ENCODE measurements at places on chromosomes 7 and 10.

DNA sequence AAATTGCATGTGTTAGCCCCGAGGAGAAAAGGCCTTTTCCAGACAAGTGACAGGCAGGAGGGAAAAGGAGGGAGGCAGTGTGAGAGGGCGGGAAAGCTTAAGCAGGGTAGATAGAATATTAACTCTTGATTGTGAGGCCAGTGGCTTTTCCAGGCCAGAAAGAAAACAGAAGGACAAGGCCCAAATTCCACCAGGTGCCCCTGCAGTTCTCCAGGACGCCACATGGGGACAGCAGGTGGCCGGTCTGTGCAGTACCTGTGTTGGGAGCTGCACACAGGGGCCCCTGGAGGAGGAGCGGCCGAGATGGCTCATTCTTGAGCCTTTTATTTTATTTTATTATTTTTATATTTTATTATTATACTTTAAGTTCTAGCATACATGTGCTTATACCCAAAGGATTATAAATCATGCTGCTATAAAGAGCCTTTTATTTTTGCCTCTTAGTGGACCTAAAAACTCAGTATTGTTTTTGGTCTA lies 141.3 kb upstream of the KLF14 start:
- peak; percentile 22 for DNase-seq

DNA sequence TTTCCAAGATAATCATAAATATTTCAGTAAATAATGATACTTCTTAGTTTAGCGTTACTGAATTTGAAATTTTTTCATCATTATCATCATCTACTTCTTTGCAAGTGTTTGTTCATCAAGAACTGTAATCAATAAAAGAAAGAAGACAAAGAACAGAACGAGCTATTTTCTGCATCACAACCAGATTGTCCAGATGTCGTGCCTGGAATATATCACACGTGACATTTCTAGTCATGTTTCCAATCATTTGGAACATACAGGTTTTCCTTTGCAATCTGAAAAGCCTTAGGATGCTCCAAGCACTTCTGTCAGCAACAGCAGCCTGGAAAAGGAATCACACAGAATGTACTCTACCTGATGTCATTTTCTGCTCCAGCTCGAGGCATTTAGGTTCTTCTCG lies 107.4 kb downstream of the FAM107B start:
- no peak for DNase-seq

- no peak for DNase-seq
Observed at GRCh38 chr10:13684252-13684791, 97.6 kb downstream of the PRPF18 start.

DNA sequence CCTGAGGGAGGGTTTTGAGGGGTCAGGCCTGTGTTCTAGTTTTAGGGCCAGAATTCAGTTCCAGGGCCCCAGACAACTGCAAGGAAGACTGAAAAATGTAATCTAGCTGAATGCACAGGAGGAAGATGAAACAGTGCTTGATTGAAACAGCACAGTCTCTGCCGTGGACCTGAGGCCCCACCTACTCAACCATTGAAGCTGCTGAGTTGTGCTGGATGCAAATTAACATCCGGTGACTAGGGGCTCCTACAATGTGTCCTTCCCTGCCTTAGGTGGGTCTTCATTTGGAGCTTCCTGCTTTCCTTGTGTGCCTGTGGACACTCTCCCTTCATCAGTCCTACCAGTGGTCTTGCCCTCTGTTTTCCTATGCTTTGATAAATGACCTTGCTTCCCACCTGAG lies 5.7 kb downstream of the GLRX3 start:
- DNase-seq, result no peak

DNA sequence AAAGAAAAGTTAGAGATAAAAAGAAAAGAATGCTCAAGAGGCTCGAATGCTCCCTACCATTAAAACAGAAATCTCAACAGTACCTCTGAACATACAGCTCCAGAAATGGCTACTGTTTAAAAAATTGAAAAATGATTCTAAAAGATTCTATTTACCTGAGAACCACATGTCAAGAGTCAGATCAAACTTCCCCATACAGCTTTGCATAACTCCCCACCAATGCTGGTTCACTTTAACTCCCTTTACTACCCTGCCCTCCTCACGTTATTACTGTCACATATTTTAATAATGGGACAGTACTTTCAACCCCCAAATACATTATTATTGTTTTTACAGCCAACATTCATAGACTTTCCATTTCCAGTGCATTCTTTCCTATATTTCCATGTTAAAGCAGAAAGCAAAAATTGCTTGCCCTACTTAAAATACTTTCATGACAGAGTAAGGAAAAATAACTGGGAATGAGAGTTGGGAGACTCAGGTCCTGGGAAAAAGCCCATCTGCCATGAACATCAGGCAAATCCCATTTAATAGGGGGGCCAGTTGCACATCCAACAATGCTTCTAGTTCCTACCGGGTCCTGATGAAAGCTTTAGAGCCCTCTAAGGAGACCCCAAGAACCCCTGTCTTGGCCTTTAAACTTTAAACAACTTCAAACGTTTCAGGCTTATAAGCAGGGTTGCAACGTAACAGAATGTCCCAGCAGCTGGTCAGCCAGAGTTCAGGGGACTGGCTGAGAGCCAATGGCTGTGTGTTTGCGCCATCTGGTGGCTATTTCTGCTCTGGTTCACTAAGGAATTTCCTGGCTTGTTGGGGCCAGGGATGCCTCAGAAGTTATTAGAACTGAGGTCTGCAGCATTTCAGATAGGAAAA lies 247.4 kb downstream of the ELMO1 start:
- peak; percentile 13 for DNase-seq

DNA sequence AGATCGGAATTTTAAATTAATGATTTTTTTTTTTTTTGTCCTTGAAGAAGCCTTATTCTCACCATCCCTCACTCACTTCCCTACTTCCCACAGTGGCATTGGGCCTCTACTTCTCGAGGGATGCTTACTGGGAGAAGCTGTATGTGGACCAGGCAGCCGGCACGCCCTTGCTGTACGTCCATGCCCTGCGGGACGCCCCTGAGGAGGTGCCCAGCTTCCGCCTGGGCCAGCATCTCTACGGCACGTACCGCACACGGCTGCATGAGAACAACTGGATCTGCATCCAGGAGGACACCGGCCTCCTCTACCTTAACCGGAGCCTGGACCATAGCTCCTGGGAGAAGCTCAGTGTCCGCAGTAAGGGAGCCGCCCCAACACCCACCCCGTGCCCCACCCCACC lies 23.5 kb downstream of the RET start:
- DNase-seq, result no peak

GRCh38 chr10:21617267-21617666 lies 83.2 kb downstream of the MLLT10 start:
- DNase-seq, result no peak

GRCh38 chr7:33650828-33651227 lies 254.5 kb upstream of the BMPER start:
- DNase-seq, result no peak

DNA sequence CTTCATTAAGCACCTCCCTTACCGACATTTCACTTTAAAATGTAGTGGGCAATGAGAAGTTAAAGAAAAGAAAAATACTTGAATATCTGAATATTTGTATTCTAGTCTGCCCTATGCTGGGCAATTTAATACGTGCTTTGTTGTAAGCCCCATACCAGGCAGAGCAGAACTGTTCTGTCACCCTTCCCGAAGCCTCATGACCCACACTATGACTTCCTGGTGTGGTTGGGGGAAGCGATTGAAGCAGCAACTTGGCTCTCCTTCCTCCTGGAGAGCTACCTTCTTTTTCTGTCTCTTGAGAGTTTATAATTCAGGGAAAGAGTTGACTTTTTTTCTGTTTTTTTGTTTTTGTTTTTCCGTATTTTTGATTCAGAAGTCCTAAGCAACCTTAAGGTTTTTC lies 243.7 kb downstream of the INHBA start:
- no peak for DNase-seq

GRCh38 chr7:29350351-29350750 lies 155.8 kb downstream of the CHN2 start:
- no peak for DNase-seq

DNA sequence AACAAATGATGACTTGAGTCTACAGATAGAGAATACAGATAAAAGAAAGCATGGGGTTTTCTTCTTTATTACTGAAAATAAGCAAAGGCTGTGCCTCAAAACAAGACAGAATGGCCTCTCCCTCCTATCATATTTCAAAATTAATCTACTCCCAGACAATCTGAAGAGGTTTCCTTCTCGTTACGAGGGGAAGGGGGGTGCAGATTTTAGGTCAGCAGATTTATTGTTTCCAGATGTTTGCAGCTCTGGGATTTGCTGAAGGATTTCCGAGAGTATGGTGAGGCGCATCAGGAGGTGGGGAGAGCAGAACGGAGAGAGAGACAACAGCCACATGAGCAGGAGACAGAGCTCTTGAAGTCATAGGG lies 89.8 kb downstream of the KIAA1549 start:
- no peak for DNase-seq

- no peak for DNase-seq
Observed at GRCh38 chr7:55124989-55125875, 106.4 kb downstream of the EGFR start.

DNA sequence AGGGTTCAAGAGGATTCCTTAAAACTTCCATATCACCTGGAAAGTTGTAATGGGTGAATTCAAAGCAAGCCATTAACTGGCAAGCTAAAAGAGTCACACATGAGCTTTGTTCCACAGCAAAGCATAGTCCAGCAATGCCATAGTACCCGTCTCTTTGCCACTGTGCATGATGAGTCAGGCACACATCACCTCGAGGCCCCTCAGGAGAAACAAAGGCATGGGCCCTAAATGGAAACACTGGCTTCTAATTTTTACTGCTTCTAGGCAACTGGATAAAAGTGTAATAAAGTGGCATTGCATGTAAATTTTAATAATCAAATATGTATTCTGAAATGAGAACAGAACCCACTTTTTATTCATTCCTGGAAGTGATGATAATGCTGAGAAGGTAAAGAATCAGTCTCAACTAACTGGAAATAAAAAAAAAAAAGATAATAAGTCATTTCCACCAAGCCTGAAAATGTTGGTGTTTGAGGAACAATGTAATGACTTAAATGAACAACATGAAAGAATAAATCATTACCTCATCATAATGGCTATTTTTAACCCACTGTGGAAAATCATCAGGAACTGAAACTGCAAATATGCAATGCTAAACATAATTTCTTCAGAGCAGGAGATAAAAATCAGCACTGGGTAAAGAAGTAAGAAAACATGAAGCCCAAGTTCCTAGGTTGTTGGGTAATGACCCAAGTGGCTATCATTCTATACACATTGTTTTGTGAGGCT lies 104.9 kb downstream of the CDK6 start:
- DNase-seq, result no peak

- no peak for DNase-seq
Observed at GRCh38 chr7:14191686-14192098, 202.2 kb upstream of the ETV1 start.

GRCh38 chr7:129468547-129468946 lies 33.8 kb upstream of the SMKR1 start:
- no peak for DNase-seq

DNA sequence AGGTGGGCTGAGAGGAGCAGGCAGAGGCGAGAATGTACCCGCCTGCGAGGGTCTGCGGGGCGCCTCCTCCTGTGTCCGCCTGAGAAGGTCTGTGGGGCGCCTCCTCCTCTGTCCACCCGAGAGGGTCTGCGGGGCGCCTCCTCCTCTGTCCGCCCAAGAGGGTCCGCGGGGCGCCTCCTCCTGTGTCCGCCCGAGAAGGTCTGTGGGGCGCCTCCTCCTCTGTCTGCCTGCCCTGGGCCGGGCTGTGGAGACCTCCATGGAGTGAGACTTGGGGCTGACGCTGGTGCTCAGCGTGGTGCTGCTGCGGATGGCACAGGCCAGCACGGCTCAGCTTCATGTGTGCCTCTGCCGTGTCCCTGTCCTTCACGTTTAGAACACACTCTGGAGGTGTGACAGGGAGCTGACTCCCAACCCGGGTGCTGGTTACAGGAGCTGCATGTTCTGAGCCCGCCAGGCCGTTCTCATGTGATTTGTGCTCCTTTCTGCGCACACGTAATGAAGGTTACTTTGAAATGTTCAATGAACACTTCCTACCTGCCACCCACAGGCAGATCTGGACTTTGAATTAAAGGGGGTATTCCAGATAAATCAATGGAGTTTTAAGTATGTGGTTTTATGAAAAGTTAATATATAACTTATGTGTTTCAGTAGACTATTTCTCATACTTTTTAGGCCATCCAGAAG lies 20.5 kb upstream of the GET4 start:
- no peak for DNase-seq

GRCh38 chr7:108101759-108102158 lies 28.4 kb downstream of the LAMB4 start:
- no peak for DNase-seq

- no peak for DNase-seq
Observed at GRCh38 chr7:86733783-86734182, 90.1 kb downstream of the GRM3 start.

GRCh38 chr7:17598846-17599245 lies 300.4 kb downstream of the AHR start:
- DNase-seq, result no peak

GRCh38 chr7:37109016-37109683 lies 339.5 kb downstream of the ELMO1 start:
- no peak for DNase-seq

- DNase-seq, result no peak
Observed at GRCh38 chr7:41147606-41148485, 555.0 kb downstream of the INHBA start.
